Right renal cortex interstitium (tissue), 3 donors: ENCODE measurements at places on chromosomes 4 and X.

GRCh38 chr4:23920716-23921446 lies 31.0 kb upstream of the PPARGC1A start:
- no peak for DNase-seq

- no peak for DNase-seq
These were observed 9.7 kb upstream of the MAGEA4 start for GRCh38 chrX:151902813-151903591.

DNA sequence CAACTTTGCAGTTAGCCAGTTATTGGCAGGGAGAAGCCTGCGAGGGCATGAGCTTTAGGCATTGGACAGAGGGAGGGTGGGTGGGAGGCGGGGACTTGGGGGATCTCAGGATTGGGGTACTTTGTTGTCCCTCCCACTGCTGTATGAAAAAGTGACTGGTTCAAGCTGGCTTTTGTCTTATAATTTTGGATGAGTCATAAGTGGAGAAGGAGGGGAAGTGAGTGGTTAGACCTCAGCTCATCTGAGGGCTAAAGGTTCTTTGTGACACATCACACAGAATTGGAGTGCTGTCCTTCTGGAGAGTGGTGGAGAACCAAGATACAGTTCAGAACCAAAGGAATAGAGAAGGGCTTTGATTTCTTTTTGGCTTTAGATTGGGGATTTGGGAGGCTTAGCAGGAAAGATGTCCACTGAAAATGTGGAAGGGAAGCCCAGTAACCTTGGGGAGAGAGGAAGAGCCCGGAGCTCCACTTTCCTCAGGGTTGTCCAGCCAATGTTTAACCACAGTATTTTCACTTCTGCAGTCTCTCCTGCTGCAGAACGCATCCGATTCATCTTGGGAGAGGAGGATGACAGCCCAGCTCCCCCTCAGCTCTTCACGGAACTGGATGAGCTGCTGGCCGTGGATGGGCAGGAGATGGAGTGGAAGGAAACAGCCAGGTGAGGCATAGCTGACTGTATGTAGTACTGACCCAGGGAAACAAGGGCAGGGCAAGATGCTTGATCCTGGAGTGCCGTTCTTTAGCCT lies at the start of gene SLC4A4:
Gene SLC4A4 (plus strand): TSS at position 175 of the 748 bp plus-strand sequence.
- no peak for DNase-seq

GRCh38 chr4:8350841-8351461 lies 81.4 kb downstream of the HTRA3 start:
- DNase-seq = no peak

DNA sequence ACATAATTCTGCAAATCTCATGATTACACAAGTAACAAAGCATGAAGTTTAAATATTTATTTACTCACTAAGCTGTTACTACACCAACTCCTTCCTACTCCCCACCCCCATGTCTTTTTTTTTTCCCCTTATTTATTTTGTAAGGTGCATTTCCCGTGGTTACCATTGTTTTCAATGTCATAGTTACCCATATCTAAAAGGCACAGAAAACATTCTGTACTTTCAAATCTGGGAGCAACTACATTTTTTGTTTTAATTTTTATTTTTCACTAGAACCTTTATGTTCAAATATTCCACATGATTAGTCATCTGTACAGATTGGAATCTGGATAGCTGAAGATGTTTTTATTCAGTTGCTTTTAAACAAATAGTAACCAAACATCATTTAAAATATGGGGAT lies 62.8 kb downstream of the PPP3CA start:
- DNase-seq = no peak

GRCh38 chr4:15691346-15692135 lies 9.9 kb downstream of the FAM200B start:
- no peak for DNase-seq

DNA sequence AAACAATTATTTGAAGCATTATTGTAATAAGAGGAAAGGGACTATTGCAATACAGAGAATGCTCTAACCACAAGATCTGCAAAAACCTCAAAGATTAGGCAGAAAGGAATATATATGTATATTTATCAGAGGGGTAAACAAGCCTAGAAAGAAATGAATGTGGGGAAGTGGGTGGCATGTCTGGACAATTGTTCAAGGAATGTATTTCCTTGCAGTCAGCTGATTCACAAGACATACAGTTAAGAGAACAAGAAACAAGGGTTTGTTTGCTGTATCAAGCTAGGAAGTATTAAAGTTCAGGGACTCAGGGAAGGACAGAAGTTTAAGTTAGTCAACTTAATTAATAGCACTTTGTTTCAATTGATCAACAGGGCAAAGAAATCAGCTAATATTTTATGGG lies 514.7 kb downstream of the CENPC start:
- no peak for DNase-seq

GRCh38 chr4:115938764-115939443 lies 825.5 kb upstream of the NDST4 start:
- no peak for DNase-seq

DNA sequence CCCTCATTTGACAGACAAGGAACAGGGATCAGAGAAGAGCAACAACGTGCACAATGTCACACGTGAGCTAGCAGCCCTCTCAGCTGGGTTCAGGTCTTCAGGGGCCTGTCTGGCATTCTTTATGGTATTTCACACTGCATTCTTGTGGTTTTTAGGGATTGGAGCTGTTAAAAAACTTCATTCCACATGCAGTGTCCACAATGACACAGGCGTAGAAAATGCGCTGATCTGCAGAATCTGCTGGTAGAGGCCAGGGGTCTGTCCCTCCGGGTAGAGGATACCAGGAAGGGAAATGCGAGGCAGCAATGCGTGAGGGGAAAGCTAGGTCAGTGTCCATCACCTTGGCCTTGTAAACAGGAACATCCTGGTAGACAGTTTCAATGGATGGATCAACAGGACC lies 36.6 kb downstream of the MAP7D3 start:
- DNase-seq = no peak
